ENCODE measurements at places on chromosomes 6 and 20. TPM values are rescaled to one million over a fixed set of nuclear protein-coding genes. Genes with fewer than 3 reads are reported as not detected.

DNA sequence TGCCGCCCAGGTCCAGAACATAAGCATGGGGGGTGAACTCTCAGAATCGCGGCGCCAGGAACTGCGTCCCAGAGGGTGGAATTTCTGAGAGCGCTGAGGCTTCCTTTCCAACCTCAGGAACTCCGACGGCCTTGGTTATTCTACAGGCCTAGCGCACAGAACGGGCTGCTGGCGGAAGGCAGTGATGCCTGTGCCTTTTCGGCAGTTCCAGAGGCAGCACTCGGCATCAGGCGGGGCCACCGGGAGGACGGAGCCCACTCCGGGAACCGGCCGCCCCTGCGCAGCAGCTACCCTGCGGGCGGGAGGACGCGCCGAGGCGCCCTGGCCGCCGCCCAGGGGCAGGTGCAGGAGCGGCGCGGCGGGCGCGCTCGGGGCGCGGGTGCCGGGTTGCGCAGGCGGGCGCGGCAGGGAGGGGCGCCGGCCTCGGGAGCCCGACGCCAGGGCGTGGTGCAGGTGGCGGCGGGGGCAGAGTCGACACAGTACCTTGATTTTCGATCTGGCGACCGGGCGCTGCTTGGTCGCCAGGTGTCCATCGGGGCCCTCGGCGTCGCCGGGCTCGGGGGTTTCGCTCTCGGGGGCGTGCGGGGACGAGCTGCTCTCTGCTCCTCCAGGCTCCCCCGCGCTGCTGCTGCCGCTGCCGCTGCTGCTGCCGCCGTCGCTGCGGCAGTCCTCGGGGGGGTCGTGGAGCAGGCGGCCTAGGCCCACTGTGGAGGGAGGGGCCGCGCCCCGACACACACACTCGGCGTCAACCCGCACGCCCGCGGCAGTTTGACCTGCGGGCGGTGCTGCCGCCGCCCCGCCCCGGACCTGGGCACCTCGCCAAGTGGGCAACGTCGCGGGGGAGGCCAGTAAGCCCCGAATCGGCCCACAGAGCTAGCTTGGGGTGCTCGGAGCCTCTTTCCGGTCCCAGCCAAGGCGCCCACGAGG is 1.3 kb downstream of the OVOL2 start:
- DNase-seq, result no peak

C4A gene
- 11.9 TPM for polyA plus RNA-seq

MATN4 gene
- 0.21 TPM for polyA plus RNA-seq

HLA-DPA1 gene
- 39.8 TPM for polyA plus RNA-seq

Data from left renal cortex interstitium (tissue), 4 donors.